ENCODE measurements at places on chromosomes 3 and 15.

GRCh38 chr3:26307787-26308186 lies 314.8 kb upstream of the LRRC3B start:
- DNase-seq, result no peak

GRCh38 chr3:178436773-178437172 lies 99.5 kb upstream of the KCNMB2 start:
- no peak for DNase-seq

DNA sequence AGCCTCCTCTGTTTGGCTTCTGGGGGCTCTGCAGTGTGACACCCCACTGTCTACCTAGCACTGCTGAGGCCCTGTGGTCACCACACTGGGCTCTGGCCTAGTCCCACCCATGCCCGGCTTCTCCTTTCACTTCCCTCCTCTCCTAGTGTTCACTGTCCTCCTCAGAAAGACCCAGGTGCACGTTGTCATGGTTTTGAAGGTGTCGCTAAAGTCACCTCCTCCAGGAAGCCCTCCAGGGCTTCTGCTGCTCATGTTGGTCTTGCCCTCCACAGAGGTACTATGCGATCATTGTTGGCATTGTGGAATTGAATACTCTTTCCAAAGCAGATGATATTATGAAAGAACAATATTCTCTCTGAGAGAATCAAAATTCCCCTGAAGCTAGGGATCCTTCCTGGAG lies 163.5 kb downstream of the GABRG3 start:
- no peak for DNase-seq

DNA sequence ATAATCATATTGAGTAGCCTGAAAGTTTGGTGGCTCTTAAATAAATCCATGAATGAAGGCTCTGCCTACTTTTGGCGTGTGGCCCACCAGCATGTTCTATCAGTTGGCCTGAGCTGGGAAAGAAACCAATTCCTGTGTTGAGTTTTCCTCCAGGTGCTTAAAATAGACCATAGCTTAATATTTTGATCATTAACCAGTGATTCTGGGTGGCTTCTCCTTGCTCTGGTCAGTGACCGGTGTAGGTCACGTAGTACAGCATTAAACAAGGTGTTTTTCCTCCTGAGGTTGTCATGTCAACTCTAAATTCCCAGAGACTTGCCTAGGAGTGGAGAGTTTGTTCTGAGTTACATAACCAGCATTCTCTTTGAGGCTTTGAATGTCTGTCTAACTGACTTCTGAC lies 1.3 kb downstream of the HHLA2 start:
- no peak for DNase-seq

DNA sequence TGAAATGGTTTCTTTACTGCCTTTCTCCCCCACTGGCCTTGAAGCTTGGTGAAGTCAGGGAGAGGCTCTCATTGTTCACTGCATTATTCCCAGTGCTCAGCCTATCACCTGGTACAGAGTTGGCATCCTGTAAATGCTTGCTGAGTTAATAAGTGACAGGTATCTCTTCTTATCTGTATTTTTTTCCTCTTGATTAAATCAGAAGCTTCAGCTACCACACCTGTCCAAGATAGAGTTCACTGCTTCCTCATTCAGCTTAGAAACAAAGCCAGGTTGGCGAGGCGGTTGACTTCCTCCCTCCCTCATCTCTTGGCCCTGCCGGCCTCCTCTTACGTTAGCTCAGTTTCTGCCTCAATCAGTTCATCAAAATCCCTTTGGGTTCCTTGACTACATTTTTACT lies 142.8 kb downstream of the LIPC start:
- DNase-seq, result no peak

GRCh38 chr3:25747033-25747432 lies 36.2 kb downstream of the NGLY1 start:
- no peak for DNase-seq

DNA sequence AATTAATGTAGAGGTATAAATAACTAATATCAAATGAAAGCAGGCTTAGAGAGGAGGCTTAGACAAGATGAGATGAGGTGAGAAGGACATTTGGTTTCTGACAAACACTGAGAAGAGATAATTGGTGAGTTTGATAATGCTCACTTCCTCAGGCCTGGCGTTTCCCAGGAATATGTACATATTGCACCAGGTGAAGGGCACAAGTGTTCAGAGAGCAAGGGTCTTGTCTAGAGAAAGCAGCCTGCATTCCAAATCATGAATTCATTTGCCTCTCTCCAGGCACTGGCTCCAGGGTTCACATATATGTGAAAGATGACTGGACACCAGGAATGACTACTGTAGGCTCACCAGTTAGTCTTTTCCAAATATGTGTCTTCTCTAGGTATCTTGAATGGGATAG lies 48.0 kb upstream of the LPP start:
- DNase-seq, result no peak

DNA sequence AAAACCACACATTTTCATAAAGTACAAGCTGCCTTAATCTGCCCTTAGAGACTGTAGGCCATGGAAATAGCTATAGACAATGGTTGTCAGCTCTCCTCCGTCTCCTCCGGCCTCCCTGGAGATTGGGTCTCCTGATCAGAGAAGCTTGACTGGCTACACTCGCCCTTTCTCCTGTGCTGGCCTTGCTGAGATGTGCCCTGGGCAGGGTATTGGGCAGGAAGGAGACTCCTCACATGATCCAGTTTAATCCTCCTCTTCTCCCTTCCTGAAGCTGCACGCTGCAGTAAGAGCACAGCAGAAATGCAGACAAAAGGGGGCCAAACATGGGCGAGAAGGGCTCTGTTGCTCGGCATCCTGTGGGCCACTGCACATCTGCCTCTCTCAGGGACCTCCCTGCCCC lies at the start of gene SLC24A5:
TSS of gene SLC24A5 (plus strand) at position 246 of the 400 bp plus-strand sequence. CDS start at position 301, 55 bp downstream.
- no peak for DNase-seq

GRCh38 chr15:92582206-92582605 lies 73.4 kb downstream of the FAM174B start:
- DNase-seq, result no peak

DNA sequence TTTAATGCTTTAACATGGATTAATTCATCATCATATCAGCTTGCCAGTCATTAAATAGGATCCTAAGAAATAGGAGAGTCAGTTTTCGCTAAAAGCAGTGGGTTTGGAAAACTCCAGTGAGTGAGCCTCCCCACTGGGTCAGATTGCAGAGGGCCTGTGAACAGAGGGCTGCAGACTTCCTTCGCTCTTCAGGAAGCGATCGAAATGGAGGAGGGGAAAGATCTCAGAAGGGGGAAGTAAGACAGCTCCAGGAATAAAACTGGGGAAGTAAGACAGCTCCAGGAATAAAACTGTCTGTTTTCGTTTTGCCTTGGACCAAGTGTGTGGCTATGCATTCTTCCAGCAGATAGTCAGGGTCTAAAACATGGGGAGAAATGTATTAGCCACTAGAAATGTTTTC lies 124.8 kb upstream of the C15orf61 start:
- DNase-seq, result no peak

GRCh38 chr3:58521917-58522631 lies 14.9 kb downstream of the ACOX2 start:
- no peak for DNase-seq

- no peak for DNase-seq
Measured at GRCh38 chr3:12752809-12753208, 6.2 kb downstream of the TMEM40 start.

- no peak for DNase-seq
Measured at GRCh38 chr15:85541744-85542143, 161.3 kb downstream of the AKAP13 start.

- no peak for DNase-seq
Measured at GRCh38 chr3:56369914-56370313, 98.4 kb downstream of the ERC2 start.

DNA sequence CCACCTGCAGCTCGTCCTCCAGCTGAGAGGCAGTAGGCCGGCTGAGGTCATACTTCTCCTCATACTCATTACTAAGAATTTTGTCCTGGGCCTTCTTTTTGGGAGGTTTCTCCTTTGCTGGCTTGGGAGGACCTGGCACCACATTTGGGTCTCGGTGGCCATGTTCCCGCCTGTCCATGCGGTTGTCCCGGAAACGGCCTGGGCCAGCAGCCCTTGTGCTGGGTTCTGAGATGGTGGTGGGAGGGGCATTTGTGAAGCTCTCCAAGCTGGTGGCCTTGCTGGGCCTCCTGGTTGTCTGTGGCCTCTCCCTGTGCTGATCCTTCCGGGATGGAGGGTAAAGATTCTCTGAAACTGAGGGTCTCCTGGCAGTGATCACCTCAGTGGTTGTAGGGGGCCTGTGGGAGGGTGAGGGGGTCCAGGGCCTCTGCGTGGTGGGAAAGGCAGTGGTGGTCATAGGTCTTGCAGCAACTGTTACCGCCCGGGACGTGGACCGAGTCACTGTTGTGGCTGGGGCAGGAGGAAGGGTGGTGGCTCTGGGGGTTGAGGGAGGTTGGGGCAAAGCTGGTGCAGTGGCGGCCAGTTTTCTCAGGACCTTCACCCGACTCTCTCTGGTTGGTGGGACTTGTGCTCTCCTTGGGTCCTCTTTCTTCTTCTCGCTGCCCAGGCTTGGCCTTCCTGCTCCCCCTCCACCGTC lies 2.5 kb downstream of the CCDC80 start:
- DNase-seq, result no peak

- no peak for DNase-seq
Measured at GRCh38 chr3:118347396-118348168, 687.1 kb downstream of the IGSF11 start.

GRCh38 chr3:4895838-4896237 lies 83.4 kb upstream of the BHLHE40 start:
- no peak for DNase-seq

- no peak for DNase-seq
Measured at GRCh38 chr15:65639509-65639908, 17.8 kb downstream of the SLC24A1 start.

DNA sequence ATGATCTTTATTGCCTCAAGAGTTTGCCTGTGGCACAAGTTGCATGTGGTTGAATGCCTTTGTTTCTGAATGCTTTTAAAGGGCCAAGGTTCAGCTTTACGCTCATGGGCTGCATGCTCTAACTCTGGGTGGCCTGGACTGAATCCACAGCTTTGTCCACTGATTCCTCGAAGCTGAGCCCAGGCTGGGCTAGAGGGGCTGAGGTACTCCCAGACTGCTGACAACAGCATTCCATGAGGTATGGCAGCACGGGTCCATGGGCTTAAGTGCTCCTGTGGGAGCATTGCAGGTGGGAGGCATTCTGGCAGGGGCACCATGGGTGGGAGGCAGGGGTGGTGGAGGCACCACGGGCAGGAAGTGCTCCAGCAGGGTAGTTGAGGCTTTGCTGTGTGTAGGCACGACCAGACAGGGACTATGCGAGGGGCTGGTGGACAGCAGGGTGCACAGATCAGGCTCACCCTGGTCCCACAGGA lies 61.6 kb downstream of the GLCE start:
- DNase-seq, result no peak

- DNase-seq, result no peak
Measured at GRCh38 chr15:75641603-75642002, 1.6 kb upstream of the IMP3 start.
